NCI-H510A (cell line): ENCODE measurements at places on chromosomes 4 and X.

DNA sequence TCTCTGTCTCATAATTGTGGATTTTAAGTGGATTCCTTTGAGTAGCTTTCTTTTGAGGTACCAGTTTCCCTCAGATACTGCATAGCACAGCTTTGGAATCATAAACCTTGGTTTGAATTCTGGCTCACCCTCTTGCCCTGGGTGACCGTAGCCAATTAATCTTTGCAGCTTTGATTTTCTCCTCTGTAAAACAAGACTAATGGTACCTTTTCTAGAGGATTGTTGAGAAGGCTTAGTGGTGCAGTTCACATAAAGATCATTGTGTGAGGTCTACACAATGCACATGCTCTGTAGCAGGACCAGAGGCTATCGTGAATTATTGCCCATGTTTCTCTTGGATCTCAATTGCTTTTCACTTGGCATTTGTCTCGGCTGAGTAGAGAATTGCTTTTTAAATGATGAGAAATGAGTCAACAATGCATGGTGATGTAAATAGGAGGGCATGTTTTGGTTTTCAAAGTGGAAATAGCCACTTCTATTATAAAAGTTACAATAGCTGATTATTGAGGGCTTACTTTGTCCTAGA lies 47.9 kb downstream of the TMEM131L start:
- no peak for DNase-seq

DNA sequence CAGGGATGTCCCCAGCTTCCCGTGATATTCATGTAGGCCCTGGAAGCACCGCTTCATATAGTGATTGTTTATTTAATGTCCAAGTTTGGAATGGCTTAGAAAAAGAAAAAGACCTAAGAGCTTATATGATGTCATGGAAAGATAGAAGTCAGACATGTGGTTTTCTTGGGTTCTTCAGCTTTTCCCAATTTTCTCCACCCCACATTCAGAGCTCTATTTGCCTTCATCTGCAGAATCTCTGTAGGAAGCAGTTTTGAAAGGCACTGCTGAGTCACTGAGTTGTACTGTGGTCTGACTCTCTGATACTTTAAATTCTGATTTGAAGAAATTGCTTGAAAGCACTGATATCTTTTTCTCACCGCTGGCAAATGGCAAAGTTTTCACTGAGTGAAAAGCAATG lies 120.6 kb upstream of the EDNRA start:
- no peak for DNase-seq

GRCh38 chrX:108245462-108245861 lies 153.9 kb downstream of the ATG4A start:
- no peak for DNase-seq

DNA sequence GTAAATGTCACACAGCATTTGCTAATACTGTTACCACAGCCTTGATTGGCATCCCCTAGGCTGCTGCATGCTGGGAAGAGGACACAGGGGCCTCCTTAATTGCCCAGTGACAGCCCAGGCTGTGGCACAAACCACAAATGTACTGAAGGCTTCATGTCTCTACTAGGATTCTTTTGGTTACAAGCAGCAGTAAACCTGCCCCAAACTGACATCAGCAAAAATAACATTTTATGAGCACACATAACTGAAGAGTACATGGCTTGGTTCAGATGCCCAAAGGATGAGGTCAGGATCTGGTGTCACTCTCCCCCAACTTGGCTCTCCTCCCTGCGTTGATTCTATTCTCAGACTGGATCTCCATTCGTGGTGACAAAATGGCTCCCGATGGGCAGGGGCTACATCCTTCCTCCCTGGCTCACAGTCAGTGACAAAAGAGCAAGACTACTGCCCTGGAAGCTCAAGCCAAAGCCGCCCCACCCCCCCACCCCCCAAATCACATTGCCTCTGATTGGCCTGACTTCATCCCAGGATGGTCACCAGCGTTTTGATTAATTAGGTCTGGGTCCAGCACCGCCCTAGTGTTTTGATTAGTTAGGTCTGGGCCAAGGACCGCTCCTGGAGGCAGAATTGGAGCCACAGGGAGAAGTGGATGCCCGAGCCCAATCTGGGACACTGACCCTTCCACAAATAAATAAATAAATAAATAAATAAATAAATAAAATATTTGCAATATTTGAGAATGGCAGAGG lies 180.5 kb upstream of the RBPJ start:
- DNase-seq: no peak

DNA sequence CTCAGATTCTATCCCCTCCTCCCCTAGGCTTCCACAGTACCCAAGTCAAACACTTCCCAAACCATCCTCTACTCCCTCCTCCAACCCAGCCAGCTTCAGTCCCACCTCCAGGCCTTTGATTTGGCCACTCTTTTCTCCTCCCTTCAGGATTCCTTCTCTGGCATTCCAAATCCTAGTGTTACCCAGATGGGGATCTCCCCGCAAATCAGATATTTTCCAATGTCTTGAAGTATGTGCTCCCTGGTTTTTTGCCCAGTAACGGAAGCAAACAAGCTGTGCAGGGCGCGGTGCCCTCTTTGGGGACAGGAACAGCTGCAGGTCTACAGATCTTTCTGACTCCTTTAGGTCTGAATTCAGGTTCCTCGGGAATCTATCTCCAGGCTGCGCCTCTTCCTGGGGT lies 2.2 kb upstream of the SYN1 start:
- DNase-seq: no peak

GRCh38 chr4:77124576-77124975 lies 32.4 kb upstream of the CCNG2 start:
- DNase-seq: no peak

DNA sequence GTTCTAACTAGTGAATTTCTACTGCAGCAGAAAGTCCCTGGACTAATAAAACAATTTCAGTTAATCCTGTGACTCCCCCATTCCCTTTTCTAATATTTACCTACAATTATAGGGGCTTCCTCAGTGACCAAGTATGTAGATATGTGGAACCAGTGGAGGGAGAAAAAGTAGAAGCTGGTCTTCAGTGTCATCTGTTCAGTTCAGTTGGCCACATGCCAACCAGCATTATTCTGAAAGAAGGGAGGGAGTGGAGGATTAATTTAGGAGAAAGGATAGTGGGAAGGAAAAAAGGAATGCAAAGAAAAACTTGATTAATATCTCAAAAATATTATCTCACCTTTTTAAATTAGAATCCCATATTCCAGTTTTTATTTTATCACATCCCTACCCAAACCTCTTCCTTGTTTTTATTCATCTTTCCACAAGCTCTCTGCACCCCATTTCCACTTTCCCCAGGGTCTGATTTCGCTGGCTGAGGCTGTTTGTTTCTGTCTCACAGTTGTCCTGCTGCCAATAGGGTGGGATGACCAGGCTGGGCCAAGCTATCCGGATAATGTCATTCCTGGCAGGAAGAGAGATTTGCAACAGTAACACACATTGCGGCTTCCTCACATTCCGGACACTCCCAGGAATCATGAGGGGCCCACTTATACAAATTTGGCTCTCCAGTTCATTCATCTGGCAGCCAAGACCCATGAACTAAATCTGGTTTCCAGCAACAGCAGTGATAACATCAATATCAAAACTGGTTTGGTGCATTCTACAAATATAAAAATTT lies 24.6 kb upstream of the ANTXR2 start:
- DNase-seq: no peak

DNA sequence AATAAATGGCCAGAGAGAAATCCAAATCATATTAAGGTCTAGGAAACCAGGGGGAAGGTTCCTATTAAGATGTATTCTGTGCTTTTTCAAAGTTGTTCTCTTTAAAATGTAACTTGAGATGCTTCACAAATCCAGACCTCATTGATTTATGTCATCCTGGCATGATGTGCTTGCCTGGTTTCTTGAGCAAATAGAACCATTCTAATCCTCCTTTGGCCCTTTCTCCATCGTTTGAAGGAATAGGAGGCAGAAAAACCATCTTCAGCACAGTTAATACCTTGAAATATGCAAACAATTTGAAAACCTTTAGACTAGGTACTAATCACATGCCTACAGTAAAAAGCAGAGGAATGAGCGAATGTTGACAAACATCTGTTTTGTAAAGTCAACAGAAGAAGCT lies 202.2 kb upstream of the CXorf66 start:
- DNase-seq: no peak

GRCh38 chr4:141102367-141102766 lies 30.9 kb downstream of the RNF150 start:
- DNase-seq: no peak

GRCh38 chrX:77785486-77786364 lies at the start of gene ATRX:
Gene ATRX, minus strand, starts transcription at chrX:77786216. Its CDS starts 215 bp downstream, at chrX:77786001.
- peak; percentile 70 for DNase-seq

GRCh38 chr4:8044699-8045098 lies 105.0 kb upstream of the AFAP1 start:
- peak; percentile 86 for DNase-seq

DNA sequence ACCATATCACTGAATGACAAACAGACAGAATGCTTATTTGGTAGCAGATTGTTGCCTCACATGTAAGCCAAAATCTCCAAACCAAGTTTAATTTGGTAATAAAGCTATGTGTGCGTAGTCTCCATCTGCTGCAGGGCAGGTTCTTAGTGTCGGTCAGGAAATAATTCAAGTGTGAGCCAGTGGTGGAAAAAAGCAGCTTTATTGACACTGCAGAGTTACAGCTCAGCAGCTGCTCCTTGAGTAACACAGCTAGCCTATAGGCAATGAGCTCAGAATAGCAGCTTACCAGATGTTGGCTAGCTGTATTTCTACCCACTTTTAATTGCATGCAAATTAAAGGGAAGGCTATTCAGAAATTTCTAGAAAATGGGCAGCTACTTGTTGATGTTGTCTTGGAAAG lies 757.8 kb upstream of the HS3ST1 start:
- DNase-seq: no peak

DNA sequence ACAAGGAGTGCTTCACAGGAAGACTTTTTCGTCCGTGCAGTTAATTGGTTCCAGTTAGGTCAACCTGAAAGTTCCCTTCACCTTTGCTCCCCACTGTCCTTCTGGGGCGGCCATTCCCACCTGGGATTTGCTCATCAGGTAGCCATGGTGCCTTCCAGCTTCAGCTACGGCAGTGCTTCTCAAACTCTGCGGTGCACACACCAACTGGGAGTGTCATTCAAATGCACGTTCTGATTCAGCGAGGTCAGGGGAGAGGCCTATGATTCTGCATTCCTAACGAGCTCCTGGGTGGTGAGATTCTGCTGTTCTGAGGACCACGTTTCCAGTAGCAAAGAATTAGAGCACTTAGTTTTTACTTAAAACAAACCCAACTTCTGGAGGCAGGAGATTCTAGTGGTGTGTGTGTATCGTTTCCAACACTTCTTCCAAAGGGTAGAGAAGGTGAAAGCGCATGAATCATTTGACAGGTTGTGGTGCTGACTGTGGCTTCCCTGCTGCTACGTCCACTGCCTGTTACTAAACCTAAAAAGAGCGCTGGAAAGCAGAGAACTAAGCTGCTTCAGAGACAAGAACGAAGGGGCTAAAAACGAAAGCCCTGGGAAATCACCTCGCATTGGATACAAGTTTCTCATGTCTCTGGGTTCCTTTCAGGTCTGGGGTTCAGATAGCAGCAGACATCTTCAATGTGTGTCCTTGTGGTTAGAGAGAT lies 4.7 kb upstream of the HELT start:
- DNase-seq: no peak

DNA sequence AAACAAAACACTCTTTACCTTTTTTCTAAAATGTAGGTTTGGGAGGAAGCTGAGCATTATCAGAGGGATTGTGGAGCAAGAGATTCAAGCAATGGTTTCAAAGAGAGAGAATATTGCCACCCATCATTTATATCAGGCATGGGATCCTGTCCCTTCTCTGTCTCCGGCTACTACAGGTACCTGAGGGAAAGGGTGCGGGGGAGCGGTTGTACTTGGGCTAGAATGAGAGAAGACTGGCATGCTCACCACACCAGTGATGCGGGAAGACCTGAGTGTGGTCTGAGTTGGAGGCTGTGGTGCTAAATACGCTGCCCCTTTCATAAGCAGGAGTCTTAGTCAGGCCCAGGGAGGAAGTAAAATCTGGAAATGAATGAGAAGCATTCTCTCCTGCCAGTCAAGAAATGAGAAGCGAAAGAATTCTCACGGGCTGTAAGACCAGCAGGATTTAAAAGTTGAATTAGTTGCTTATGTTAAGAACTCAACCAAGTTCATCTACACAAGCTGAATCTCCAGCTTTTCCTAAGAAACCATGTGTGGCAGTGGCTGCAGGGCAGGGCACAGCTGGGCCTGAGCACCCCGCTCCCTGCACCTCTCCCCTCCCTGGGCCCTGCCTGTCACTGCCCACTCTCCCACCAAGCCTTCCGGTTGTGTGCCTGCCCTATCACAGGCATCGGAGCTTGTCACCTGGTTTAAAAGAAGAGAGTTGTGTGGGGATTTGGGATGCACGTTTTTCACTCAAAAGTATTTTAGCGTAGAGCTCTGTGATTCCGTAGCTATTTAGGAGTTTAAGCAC lies 24.8 kb upstream of the MSANTD1 start:
- no peak for DNase-seq

- no peak for DNase-seq
These were observed 35.4 kb downstream of the SEL1L3 start for GRCh38 chr4:25827373-25827772.

DNA sequence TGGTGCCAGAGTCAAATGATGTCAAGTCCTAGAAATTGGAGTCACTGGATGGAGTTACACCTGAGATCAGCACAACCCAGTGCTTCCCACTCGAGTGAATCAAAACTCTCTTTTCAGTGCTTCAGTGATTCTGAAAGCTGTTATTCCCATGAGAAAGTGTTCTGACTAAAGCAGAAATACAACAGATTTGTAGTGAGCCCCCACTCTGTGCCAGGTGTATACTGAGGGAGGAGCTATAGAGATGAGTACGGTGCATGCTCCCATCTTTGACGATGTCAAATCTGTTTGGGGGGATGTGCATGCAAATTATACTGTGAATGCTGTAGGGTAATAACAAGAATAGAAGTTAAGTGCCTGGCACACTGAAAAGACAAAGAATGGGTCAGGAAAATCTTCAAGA lies 330.2 kb downstream of the HS3ST1 start:
- DNase-seq: no peak

- no peak for DNase-seq
These were observed 366.6 kb downstream of the GASK1B start for GRCh38 chr4:157806184-157806583.

DNA sequence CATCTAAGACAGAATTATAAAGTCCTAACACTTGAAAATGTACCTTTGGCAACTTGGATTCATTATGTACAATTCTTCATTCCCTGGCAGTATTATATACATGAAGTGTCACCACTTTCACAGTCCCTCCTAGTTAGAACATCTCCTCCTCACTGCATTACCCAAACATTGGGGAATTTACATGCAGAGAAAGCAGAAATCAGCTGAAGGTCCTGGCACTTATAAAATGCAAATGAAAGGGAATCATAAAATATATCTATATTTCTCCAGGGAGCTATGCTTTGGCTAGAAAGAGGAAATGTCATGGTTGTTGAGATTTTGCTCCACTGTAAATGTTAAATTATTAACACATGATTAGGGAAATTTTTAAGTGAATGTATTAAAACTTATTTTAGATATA lies 835.6 kb upstream of the SLIT2 start:
- DNase-seq: no peak

DNA sequence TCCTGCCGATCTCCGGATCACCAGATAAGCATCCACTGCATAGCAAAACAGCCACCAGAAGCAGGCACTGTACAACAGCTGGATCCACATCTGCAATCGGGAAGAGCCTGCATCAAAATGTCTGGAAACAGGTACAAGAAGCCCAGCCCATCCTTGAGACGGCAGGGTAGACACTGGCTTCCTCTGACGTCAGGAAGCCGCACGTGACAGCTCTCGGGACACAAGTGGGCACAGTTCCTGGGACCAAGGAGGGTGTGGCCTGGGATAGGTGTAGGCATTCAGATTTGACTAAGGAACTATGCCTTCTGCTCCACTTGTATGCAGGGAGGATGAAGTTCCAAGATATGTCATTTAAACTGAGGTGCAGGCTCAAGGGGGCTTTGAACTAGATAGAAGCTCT lies 6.3 kb downstream of the GPR143 start:
- DNase-seq: no peak
